ENCODE measurements at places on chromosomes 5 and 9.

DNA sequence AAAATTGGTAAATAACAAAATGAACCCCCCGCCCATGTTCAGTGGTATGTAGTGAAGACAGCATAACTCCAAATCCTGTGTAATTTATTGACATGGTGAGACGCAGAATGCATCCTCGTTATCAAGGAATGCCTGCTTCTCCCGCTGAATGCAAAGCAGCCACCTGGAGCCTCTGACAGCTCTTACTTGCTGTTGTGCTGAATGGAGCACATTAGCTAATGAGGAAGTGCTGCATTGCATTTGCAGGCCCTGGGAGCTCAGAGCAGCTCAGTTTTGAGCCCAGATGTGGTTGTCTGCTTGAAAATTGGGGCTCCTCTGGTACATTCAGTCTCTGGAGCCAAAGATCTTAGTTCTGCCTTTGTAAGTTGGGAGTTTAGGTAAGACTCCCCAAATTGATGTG is 28.9 kb downstream of the PLAC8L1 start:
- DNase-seq = no peak

- no peak for DNase-seq
These were observed 2.8 kb downstream of the TMEM171 start for GRCh38 chr5:73122875-73123810.

GRCh38 chr9:22134390-22134789 is 125.3 kb upstream of the CDKN2B start:
- no peak for DNase-seq

DNA sequence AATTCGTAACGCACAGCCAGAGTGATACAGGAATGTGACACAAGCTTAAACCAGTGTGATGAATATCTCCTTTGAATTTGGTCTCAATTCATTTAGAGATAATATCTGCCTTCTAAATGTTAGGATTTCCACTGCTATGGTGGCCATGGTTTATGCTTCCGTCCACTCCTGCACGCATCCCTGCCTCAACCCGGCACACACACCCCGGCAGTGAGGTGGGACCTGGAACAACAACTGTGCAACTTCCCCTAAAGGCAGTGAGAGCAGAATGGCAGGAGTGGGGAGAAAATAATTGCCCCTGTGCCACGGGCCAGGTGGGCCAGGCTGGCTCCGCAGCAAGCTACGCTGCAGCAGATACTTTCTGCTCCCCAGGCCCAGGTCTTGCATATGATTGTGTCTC is 72.6 kb upstream of the CPEB4 start:
- DNase-seq = no peak

DNA sequence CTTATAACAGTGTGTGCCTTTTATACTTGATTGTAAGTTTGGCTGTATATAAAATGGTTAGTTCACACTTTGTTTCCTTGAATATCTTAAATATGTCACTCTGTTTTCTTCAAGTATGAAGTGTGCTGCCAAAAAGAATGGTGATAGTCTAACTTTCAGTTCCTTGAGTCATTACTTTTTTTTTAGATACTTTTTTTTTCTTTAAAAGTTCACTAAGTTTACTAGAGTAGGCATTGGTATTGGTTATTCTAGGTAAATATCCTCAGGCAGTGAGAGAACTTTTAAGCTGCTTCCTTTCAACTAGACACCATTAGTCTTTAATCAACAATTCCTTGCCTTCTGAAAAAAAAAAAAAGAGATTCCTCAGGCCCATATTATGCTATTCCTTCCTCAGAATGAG is 41.9 kb downstream of the SPEF2 start:
- DNase-seq = no peak

GRCh38 chr9:114196979-114197622 is 41.8 kb downstream of the COL27A1 start:
- no peak for DNase-seq

DNA sequence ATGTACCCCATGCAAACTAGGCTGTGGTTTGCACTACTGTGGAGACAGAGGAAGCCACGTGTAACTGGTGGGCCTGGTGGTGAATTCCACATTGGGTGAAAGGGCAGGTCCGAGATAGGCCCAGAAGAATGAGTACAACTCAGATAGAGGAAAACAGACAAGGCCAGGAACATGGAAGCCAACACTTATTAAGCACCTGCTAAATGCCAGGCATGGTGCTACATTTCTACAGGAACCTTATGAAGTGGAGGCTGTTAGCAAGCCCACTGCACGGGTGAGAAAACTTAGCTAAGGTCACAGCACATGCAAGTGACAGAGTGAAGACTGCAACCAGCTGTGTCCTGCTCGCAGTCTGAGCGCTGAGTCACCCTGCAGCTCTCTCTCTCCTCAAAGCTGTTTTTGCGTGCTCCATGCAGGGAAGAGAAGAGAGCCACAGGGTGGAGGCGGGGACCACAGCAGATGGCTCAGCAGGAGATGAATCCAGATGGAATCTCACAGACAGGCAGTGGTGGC is 65.5 kb upstream of the SPTLC1 start:
- DNase-seq = no peak

- no peak for DNase-seq
These were observed 132.4 kb downstream of the ADAMTS2 start for GRCh38 chr5:179212870-179213269.

GRCh38 chr9:38339087-38339486 is 53.4 kb upstream of the ALDH1B1 start:
- no peak for DNase-seq

DNA sequence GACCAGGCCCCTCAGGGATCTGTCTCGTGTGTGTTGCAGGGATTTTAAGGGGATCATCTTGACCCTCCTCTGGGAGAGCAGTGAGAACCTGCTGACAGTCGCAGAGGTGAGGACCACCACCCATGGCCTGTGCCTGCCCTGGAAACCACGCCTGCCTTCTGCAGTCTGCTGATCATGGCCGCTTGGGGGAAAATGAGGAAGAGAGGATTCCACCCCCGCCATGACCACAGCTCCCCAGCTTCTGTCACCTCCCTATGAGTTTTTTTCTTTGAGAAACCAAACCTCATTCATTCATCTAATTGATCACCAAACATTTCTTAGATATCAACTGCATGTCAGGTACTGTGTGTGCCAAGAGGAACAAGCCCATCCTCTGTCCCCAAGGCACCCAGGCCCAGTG is 46.3 kb upstream of the TDRD7 start:
- DNase-seq = no peak

DNA sequence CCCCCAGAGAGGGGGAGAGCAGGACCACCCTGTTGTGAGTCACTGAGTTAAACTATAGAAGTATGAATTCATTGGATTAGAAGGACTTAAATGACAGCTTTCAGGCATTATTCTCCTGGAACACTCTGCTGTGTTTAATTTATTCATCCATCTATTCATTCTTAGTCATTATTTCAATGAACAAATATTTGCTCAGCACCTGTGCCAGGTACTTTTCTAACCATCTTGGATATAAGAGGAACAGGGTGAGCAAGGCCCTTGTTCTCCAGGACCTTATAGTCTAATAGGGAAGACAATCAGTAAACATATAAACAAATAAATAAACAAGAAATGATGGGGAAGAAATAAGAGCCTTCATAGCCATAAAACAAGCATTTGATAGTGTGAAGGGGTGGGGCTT is 483.9 kb upstream of the BRINP1 start:
- no peak for DNase-seq

- DNase-seq = no peak
These were observed 99.5 kb downstream of the GCNT1 start for GRCh38 chr9:76558465-76558864.

DNA sequence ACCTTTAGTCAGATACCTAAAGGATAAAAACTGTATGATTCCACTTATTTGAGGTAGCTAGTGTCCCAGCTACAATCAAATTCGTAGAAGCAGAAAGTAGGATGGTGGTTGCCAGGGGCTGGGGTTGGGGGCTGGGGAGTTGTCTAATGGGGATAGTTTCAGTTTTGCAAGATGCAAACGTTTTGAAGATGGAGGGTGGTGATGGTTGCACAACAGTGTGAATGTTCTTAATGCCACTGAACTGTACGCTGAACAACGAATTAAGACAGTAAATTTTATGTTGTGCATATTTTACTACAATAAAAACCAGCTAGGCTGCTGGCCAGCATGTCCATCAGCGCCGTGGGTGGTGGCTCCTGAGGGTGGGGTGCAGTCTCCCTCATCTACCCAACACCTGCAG is 137.8 kb downstream of the GADD45G start:
- no peak for DNase-seq

DNA sequence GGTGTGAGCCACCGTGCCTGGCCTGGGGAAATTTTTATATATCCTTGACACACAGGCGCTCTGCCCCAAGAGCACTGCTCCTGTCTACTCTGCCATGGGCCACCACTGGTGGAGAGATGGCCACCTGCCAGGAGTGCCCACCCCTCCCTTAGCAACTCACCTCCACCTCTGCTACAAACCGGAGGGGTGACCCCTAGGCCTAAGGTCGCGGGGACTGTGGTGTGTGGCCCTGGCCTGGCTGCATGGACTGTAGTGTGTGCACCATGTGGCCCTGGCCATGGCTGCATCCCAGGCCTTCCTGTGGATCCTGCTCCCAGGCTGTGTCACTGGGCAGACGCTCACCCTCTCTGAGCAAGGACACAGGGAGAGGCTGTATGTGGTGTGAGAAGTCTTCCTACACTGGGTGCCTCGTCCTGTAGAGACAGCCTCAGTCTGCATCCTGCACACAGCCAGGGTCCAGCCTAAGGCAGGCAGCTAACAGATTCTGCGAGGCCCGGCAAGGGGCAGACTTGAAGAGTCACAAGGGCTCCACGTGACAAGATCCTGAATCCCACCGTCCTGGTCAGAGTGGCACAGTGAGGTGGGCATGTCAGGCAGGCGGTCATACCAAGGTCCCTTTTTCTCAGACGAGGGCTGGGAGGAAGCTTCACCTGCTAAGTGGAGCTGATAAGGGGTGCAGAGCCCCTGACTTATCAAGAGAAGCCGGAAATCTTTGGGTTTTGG is 10.3 kb downstream of the NINJ1 start:
- no peak for DNase-seq

DNA sequence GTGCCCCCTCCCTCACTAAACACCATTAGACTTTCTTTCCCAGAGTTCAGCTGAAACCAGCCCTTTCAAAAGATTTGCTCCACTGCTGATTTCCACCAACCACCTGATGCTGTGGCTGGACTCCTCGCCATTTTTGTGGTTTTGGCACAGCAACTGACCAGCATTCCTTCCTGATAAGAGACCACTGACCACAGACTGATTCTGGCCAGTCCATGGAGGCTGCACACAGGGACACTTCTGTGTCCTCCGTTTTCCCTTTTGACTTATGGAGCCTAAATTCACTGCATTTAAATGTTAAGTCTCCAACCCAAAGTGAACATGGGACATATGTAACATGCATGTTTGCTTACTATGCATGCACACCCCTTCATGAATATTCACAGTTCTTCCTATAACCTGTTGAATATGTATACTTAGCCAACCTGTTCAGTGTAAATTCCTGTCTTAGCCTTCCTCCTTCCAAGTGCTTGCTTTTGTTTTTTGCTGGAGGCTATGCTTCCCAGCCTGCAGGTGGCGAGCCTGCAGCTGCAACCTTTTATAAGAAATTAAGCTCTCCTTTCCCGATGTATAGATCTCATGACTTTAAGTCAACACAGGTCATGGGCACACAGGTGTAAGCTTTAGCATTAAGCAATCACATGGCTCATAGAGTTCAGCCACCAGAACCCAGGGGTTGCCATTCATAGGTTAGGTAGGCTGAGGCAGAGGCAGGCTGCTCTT is 78.7 kb downstream of the ACTL7B start:
- no peak for DNase-seq

DNA sequence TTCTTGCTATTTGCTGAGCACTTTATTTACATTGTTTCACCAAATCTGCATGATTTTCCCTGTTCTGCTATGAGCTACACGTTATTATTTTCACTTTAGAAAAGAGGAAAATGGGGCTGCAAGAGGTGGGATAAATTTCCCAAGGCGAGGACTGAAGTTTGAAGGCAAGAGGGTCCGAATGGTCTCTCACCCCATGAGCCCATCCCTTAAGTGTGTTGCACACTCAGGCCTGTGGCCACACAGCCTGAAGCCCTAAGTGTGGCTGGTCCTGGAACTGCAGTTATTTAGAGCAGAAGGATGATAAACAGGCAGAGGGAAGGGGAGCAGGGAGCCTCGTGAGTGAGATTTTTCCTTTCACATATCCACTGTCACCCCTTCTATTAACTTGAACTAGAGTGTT is 7.8 kb downstream of the PDE8B start:
- no peak for DNase-seq

DNA sequence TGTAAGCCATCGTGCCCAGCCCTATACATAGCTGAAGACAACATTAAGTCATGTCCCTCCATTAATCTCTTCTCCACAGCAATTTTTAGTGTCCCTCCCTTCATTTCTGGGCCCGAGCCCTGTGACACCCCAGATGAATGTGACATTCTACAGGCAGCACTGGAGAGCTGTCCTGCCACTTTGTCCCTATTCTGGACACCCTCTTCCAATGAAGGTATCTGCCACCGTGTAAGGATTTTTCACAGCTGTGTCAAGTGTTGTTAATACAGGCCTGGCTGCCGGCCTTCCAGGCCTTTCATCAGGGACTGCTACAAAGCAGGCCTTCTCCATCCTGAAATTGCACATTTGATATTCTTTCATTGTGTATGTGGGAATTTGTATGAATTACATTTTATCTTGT is 62.0 kb upstream of the SLC28A3 start:
- no peak for DNase-seq

- no peak for DNase-seq
These were observed 8.4 kb upstream of the DMRT3 start for GRCh38 chr9:967903-968641.

DNA sequence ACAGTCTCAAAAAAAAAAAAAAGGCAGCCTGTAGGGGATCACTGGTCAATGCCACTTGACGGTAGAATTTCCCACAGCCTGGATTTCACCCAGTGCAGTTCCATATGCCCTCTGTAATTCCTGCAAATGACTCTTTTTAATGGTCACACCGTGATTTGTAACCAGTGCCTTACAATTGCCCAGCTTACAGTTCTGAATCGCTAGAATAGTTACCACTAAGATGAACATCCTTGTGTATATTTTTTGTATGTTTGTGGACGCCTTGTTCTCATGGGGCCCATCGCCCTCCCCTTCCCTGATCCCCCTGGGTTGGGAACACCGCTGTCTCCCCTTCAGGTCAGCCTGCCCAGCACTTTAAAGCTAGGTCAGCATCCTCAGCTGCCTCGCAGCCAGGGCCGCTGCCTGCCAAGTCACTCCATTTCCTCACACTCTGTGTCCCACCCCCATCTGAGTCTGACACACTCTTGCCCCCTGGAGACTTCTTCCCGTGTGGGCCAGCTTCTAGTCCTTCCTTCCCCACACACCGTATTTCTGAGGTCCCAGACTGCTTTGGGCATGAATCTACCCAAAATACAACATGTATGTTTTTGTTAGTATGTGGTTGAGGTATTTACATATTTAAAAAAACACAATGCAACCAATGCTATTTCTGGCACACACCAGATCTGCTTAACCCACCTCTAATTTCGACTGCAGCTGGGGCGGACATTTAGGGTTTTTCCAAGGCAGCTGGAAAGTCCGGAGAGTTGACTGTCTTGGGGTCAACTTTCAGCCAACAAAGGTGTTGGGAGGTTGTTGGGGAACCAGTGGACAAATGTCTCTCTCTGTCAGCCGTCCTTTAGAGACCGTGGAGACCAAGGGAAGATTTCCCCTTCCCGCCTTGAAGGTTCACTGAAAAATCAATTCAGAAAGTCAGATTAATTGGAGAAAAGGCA is 120.5 kb upstream of the NEK6 start:
- DNase-seq = no peak
